ENCODE measurements at places on chromosomes 5 and 9.

- DNase-seq: no peak
These were observed 47.5 kb upstream of the CLK4 start for GRCh38 chr5:178674334-178674733.

- DNase-seq: no peak
These were observed 41.0 kb downstream of the ALDH1A1 start for GRCh38 chr9:72911816-72912215.

- DNase-seq: peak; percentile 16
These were observed 31.0 kb downstream of the MTREX start for GRCh38 chr5:55338810-55339243.

DNA sequence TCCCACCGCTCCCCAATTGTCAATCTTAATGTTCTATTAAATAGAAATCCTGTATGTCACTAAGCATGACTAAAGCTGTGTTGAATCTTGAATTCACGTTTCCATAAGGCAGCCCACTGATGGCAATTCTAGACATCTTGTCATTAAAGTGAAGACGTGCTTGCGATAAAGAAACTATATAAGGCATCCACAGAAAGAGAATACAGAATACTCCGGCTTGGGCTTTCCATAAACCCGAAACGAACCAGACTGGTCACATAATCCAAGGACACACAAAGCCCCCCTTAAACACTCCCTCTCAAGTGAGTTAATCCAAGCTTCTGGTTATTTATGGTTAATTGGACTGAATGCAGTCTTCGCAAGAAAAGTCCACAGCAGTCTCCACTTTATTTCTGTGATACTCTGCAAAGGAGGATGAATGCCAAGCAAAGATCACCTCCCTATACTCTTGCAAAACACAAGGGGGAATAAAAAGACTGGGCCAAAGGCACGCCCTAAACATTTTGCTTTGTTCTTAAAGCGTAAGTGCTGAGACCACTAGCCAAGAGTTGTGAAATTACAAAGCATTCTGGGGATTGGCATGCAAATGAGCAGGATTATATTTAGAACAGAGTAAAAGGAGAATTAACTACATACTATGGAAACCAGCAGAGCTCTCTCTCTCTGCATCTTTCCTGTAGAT is 54.7 kb downstream of the DPYSL3 start:
- no peak for DNase-seq

DNA sequence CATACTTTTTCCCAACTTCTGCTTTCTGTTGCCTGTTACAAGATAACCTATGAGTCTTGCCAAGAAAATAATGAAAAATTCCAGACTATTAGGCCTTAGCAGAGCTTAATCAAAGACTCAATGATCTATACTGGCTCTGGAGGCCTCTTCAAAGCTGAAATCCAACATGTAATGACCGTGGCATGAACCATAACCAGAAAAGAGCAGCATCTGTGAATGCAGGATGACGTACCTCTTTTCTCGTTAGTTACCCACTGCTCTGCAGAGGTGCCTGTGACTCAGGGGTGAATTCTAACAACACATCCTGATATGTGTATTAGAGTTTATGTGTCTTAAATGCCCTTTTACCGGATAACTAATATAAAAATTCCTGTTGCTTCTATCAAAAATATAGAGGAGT is 645.4 kb downstream of the PRELID2 start:
- DNase-seq: no peak

DNA sequence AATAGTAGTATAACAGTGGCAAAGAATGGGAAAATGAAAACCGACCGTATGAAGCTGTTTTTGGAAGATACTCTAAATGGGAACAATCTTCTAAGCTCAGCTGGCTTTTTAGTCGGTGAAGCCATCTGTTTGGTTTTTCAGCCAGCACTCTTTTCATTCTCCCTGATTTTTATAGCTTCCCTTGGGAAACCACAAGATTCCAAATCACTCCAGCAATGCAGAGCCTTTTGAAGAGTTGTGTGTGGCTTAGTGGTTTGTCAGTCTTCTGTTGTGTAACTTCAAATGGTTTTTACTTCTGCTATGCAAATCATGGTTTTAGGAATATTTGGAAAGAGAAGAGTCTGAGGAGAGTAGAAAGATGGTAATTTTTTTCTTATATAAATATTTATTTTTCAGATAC is 180.7 kb downstream of the KDM4C start:
- DNase-seq: no peak

- no peak for DNase-seq
These were observed 158.8 kb upstream of the SPEF2 start for GRCh38 chr5:35458824-35459207.

DNA sequence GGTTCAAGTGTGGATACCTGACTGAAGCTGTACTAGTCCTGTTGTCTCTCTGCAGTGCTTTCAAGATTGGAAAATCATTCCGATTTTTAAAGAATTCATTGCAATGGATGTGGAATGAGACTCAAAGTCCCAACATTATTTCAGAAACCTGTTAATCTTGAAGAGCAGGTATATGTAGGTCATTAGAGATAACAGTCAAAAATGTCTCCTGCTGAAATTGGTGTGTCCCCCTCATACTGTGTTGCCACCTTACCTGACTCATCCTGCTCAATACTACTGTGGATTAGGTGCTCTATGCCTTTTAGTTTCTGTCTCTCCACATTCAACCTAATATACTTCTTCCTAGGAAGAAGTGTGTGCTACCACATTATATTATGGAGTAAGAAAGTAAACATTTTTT is 91.1 kb upstream of the NR3C1 start:
- DNase-seq: no peak

DNA sequence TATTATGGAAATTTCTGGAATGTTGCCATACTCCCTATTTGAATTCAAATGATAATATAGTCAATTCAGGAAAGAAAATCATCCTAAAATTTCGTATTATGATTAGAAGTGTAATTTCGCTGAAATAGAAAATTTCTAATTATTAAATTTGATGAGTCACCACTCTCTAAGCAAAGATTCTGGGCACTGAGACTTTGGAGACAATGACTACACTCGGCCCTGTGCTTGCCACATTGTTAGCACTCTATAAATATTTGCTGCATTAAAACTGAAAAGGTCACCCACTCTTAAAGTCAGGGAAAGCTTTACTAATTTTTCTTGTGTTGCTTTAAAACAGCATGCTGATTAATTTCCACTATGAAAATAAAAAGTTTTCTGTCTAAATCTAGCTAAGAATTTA is 240.3 kb downstream of the TLE4 start:
- DNase-seq: no peak

DNA sequence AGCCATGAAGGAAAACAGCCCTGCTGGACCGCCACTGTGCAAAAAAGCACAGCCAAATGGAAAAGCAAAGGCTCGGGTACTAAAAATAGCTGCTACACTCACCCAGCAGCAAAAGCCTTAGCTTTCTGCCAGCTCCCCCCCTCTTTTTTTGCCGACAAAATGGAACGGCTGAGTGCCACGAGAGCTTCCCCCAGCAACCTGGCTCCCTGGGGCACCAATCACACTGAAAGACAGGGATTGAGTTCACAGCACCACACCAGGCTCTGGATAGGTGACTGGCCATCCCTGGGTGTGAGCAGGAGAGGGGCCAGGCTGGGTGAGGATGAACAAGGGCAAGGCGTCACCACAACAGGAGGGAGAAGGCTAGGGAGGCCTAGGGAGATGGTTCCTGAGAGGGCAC is 66.7 kb downstream of the SIL1 start:
- no peak for DNase-seq

- DNase-seq: no peak
These were observed 43.6 kb upstream of the NEK6 start for GRCh38 chr9:124214116-124214515.

GRCh38 chr9:107954312-107954711 is 464.7 kb upstream of the KLF4 start:
- DNase-seq: no peak

GRCh38 chr9:97594381-97594921 is 38.7 kb downstream of the TSTD2 start:
- DNase-seq: no peak

DNA sequence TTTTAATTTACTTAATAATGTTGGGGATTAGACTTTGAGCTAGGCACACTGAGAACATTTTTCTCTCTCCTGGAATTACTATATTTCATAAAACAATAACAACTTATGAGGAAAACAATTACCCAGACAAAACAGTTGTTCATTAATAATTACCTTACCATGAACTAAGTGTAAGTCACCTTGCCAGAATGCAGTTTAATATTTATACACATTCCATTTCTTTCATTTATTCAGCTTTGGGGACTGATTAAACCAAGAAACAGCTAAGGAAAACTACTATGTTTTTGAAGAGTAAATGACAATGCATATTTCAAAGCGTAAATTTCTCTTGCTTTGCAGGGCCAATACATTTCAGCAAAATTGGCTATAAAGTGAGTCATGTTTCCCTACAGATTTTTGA is 616.2 kb downstream of the PRELID2 start:
- no peak for DNase-seq

DNA sequence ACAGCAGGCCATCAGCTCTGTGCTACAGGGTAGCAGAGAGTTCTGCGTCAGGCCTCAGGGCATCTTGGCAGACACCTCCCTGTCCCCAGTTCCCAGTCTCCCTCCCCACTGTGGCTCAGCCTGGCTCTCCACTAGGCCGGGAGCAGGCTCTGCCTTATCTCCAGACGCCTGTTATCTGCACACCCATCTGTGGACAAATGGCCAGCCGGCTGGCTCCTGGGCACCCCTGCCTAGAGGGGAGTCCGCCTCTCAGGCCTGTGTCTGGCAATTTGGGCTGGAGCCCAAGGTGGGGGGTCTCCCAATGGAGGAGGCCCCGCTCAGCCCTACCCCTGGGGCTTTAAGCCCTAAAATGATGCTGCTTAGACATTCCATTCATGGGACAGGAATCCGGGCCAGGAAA is 39.2 kb upstream of the HAND1 start:
- DNase-seq: no peak

GRCh38 chr5:124001036-124001615 is 489.1 kb downstream of the CSNK1G3 start:
- no peak for DNase-seq

DNA sequence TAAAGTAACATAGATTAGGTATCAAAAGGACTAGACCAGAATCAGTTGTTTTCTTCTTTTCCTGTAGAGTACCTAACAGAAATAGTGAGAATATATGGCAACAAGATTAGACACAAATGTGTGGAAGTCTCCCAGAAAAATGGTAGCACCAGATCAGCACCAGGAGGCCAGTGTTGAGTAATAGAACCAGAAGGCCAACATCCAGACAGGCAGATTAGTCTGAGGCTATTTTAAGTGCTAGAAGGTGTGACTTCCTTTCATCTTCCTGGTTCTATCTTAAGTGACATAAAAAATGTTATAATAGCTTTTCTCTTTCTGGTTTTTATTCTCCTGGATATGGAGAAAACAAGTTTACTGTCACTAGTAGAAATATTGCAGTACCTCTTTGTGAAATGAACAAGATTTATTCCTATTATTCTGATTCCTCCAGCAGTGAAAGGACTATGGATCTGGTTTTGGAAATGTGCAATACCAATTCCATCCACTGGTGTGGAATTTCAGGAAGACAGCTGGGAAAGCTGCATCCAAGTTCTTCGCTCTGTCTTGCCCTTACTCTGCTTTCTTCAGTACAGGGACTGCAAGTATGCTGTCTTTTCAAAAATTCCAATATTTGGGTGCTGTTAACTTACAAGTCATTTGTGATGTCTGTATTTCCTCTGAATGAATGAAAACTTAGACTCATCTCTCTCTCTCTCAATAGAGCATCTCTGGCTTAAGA is 39.1 kb downstream of the SHLD3 start:
- no peak for DNase-seq

- no peak for DNase-seq
These were observed 7.8 kb upstream of the PURA start for GRCh38 chr5:140106101-140106500.

DNA sequence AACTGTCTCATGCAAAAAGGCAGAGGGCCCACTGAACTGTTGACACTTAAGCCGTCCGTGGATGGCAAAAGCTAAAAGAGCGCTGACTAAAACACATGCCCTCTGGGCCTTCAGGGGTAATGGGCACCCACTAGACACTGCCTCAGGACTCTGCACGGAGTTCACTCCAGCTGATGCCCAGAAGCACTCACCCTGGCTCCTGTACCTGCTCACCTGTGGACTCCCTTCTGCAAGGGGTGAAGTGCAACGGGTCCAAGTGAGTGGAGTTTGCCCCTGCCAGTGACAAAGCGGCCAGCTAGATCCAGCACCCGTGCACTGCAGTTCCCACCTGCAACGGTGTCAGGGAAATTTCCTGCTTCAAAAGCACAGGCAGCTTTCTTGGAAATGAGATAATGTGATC is 50.2 kb downstream of the SLC1A1 start:
- DNase-seq: no peak

DNA sequence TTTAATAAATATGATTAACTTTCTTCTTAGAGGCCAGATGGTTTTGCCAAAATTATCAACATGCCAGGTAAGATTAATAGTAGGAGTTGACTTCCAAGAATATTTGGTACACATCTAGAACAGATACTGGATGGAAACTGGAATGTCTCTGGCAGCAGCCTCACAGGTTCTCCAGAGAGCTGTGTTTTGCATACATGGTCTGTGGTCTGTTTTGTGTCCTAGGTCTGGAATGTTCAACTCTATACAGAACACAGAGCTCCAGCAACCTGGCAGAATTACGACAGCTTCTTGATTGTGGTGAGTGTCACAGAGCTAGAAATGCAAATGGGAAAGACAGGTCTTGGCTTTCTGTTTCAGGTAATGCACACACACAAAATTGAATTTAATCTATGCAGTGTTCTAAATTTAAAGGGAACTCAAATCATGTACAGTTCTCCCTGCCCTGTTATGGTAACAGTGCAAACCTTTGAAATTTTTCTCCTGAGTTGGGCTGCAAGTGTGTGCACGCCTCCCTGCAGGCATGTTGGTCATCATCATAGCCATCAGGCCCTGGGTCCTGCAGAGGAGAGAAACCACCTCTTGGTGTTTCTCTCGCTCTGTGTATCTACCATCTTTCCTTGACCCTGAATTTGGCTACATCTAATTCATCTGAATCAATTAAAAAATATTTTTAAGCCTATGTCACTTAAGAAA is 58.3 kb downstream of the PIK3R1 start:
- no peak for DNase-seq

DNA sequence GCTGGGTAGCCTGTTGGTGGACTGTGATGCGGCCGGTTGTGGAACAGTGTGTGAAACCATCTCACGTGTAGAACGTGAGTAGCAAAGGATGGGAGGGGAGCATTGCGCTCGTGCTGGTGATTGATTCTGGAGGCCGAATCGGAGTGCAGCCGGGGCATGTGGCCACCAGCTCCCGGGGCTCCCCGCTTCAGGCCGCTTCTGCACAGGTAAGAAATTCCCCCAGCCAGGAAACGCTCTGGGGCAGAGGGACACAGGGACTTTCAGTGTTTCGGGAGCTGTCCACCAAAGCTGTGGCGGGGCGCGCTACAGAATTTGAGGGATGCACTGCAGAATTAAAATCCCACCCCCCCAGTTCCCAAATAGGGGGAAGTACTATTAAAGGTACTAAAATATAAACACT is 41.9 kb downstream of the LAMC3 start:
- no peak for DNase-seq

All from CD4-positive, alpha-beta T cell treated with Interleukin-17A for 1 hour (primary cell).